ENCODE measurements at places on chromosomes 2 and 18. TPM values are rescaled to one million over a fixed set of nuclear protein-coding genes. Genes with fewer than 3 reads are reported as not detected.

The MAP4K3 gene
- total RNA-seq: 21.4 TPM

The GPR75 gene
- total RNA-seq: 1.2 TPM

The SPDYA gene
- 1.2 TPM for total RNA-seq

The POTEJ gene
- total RNA-seq: not detected

The DSG4 gene
- 0.07 TPM for total RNA-seq

The WDPCP gene
- 4.1 TPM for total RNA-seq

The ITGA4 gene
- total RNA-seq: 0.49 TPM

The ARHGEF4 gene
- total RNA-seq: 26.6 TPM

DNA sequence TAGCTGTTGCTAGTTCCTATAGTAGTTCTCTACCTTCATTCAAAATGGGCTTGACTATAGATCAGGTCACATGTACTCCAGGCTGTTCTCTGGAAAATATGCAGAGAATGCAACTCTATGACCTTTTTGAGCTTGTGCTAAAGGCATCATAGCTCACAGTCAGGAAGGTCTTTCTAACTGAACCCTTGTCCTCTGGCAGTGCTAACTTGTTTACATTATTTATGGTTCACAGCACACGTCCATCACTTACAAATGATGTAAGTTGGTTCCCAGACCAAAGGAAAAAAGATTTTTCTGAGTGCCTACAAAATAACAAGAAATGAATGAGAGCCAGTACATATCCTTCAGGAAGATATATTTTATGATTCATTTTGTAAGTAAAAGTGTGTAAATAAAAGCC is 236.1 kb downstream of the GCA start:
- no peaks in the 10 kb centered on the region for H3K4me1 ChIP-seq
- H3K27ac ChIP-seq: no peak overlapping the region

DNA sequence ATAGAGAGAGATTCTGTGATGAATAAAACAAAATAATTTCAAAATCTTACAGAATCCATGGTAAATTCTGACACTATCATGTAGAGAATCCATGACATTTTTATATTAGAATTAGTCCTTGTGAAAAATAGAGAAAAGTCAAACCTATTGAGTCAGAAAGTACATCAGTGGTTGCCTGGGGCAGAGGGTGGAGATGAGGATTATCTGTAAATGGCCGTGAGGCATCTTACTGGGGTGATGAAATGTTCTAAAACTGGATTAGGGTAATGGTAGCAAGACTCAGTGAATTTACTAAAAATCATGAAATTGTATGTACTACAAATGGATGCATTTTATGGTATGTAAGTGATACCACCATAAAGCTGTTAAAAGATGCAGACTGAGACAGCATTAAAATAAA is 323.1 kb downstream of the SLC8A1 start:
- H3K4me3 ChIP-seq: no peak overlapping the region
- peaks cover 35% of the 10 kb centered on the region for H3K27me3 ChIP-seq
- no peaks in the 10 kb centered on the region for H3K4me1 ChIP-seq
- H3K36me3 ChIP-seq: no peaks in the 10 kb centered on the region

DNA sequence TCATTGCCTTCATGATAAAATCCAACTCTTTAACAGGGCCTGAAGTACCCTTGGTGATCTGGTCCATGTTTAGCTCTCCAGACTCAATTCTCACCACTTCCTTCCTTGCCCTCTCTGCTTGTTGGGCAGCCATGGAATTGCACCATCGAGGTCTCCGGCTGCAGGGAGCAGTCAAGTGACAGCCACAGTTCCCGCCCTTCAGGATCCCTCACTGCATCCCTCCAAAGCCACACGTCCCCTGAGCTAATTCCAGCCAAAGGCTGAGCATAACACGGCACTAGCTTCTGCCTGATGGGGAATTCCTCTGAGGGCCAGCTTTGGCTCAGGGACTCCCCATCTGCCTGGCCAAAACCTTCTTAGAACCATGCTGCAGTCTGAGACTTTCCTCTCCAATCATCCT is 47.4 kb upstream of the SLC1A4 start:
- no peak for DNase-seq
- H3K27ac ChIP-seq: no peak overlapping the region
- H3K27me3 ChIP-seq: no peaks in the 10 kb centered on the region

- H3K36me3 ChIP-seq: no peaks in the 10 kb centered on the region
- no peak overlapping the region for H3K27ac ChIP-seq
- DNase-seq: no peak
- peaks cover 20% of the 10 kb centered on the region for H3K4me1 ChIP-seq
- H3K4me3 ChIP-seq: no peak overlapping the region
Observed at GRCh38 chr18:48490641-48491293, 48.1 kb upstream of the CTIF start.

DNA sequence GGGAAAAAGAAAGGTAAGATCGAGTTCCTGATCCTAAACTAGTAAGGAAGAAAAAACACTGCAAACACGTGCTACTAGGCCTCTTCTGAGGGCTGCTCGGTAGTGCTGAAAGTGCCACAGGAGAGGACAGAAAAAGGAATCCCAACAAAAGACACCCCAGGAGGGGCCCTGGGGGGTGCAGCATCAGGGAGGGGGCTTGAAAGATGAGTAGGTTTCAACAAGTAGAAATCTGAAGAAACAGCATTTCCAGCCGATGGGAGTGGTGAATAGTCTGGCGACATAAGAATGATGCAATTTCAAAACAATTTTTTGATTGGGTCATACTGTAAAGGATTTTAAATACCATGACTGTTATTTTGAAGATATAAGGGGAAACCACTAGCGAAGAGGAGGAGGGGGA is 98.6 kb downstream of the NOL10 start:
- H3K4me1 ChIP-seq: no peaks in the 10 kb centered on the region
- no peak for DNase-seq
- H3K36me3 ChIP-seq: peaks cover 26% of the 10 kb centered on the region
- no peak overlapping the region for H3K4me3 ChIP-seq

DNA sequence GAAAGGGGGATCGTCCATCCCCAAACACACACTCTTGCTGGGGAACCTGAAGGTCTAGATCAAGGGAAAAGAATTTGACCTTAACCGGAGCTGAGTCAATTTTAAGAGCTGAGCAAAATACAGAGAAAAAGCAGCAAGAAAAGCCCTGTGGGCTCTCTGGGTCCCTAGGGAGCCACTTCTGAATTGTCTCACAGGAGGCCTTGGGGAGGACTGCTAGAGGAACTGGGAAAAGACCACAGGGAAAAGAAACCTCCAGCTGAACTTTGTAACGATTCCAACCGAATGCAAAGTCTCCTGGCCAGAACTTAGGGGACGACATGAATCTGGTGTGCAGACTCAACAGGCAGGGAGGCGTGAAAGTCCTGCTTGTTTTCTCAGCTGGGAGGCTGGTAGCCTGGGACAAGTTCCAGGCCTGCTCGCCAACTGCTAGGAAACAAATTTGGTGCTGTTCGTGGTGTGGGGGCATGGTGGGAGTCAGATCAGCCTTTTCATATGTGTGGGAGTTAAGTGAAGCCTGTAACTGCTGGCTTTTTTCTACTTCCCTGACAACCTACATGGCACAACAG is 644.6 kb upstream of the CNTNAP5 start:
- no peaks in the 10 kb centered on the region for H3K4me1 ChIP-seq
- no peak overlapping the region for H3K4me3 ChIP-seq
- H3K27ac ChIP-seq: no peak overlapping the region
- H3K27me3 ChIP-seq: no peaks in the 10 kb centered on the region
- no peak for DNase-seq

- H3K36me3 ChIP-seq: no peaks in the 10 kb centered on the region
- no peak overlapping the region for H3K4me3 ChIP-seq
Observed at GRCh38 chr2:45170191-45171135, 161.2 kb upstream of the SIX2 start.

- no peaks in the 10 kb centered on the region for H3K4me1 ChIP-seq
- H3K27me3 ChIP-seq: peaks cover 4% of the 10 kb centered on the region
- H3K4me3 ChIP-seq: no peak overlapping the region
- DNase-seq: no peak
Observed at GRCh38 chr2:166115589-166115988, 12.2 kb downstream of the SCN1A start.

DNA sequence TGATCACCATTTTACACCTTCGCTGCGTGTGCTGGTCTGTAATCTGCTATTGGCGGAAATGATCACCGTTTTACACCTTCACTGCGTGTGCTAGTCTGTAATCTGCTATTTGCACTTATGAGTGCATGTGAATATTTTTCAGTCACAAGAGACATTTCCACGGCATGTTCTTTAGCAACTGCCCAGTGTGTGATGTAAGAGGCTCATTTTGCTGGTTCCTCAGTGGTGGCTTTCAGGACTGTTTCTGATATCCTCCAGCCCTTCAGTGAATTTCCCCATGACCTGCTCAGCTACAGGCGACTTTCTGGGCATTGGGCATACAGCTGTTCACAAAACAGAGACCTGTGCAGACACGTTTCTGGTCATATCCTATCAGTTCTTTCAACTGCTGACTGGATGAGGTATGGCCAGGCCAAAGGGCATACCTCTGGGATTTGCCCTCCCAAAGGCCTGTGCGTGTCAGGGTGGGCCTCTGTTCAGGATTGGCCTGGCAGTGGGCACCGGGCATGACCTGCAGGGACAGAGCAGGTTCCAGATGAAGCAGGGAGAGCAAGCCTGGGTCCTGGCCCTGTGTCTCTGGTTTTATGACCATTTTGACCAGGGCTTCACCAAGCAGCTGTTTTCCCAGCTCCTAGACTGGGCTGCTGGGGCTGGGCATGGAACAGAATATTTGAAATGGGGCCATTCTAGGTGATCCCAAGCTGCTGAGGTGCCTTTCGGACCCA is 521 bp upstream of the PROM2 start:
- no peaks in the 10 kb centered on the region for H3K36me3 ChIP-seq
- H3K27ac ChIP-seq: peak overlapping the region; percentile 76
- peaks cover 59% of the 10 kb centered on the region for H3K4me1 ChIP-seq
- H3K27me3 ChIP-seq: no peaks in the 10 kb centered on the region
- H3K4me3 ChIP-seq: peak overlapping the region; percentile 44

GRCh38 chr2:64157792-64158191 is 13.6 kb upstream of the PELI1 start:
- H3K4me1 ChIP-seq: no peaks in the 10 kb centered on the region
- H3K4me3 ChIP-seq: no peak overlapping the region
- H3K36me3 ChIP-seq: no peaks in the 10 kb centered on the region

- H3K4me1 ChIP-seq: no peaks in the 10 kb centered on the region
- no peak for DNase-seq
- no peaks in the 10 kb centered on the region for H3K27me3 ChIP-seq
- no peak overlapping the region for H3K4me3 ChIP-seq
- no peaks in the 10 kb centered on the region for H3K36me3 ChIP-seq
Observed at GRCh38 chr18:79496978-79497637, 101.4 kb downstream of the NFATC1 start.

GRCh38 chr2:127579231-127579630 is 43.7 kb downstream of the MYO7B start:
- H3K4me1 ChIP-seq: no peaks in the 10 kb centered on the region
- H3K4me3 ChIP-seq: no peak overlapping the region
- no peaks in the 10 kb centered on the region for H3K36me3 ChIP-seq
- H3K27ac ChIP-seq: no peak overlapping the region
- DNase-seq: no peak

DNA sequence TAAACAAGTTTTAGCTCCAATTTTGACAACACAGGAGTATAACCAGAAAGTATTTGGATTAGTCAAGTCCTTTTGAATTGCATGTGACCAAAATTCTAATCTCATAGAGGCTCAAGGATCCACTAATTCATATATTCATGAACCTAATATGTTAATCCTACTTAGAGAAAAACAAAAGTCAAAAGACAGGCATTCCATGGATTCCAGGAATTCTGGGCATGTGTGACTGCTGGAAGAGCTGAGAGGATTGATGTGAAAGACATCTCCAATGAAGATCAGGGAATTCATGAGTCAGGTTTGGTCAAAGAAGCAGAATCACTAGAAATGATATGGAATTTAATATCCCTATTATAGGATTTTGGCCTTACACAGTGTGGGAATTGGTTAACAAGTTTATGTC is 1494.6 kb upstream of the DDX18 start:
- no peak overlapping the region for H3K4me3 ChIP-seq
- DNase-seq: no peak
- no peaks in the 10 kb centered on the region for H3K4me1 ChIP-seq
- H3K27ac ChIP-seq: no peak overlapping the region
- no peaks in the 10 kb centered on the region for H3K36me3 ChIP-seq

DNA sequence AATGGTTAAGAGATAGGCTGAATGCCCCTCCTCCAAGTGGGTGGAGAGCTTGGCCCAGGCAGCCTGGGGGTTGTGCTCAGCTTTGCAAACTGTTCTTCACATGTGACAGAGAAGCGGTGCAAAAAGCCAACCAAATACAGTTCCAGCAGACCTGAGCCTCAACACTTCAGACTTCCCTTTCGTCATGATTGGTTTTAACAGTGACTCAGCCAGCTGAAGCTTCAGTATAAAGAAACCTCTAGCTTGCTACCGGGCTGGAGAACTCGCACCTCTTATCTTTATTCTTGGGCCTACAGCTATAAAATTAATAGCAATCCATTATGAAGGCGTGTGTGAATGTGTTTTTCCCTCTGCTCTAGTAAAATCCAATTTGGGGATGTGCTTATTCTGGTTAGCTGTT is 20.0 kb downstream of the SETBP1 start:
- H3K27ac ChIP-seq: no peak overlapping the region
- no peaks in the 10 kb centered on the region for H3K27me3 ChIP-seq
- no peaks in the 10 kb centered on the region for H3K36me3 ChIP-seq
- H3K4me1 ChIP-seq: no peaks in the 10 kb centered on the region

DNA sequence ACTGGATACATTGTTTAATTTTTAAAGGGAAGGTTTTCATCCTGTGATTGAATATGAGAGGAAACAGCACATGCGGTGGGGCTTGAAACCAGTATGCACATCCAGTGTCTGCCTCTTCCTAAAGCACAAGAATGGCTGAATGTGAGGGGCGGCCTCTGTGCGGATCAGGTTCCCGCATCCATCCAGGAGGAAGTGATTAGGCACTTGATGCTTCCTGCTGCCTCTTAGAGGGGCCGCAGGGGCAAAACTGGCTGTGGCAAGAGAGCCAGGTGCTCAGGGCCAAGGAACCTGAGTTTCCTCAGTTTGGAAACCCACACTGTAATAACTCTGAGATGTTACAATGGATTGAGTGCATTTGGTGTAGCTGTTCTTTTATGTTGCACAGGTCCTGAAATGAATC is 48.8 kb downstream of the THNSL2 start:
- H3K4me3 ChIP-seq: no peak overlapping the region
- no peaks in the 10 kb centered on the region for H3K4me1 ChIP-seq
- H3K27me3 ChIP-seq: no peaks in the 10 kb centered on the region

GRCh38 chr2:150599889-150600288 is 112.4 kb upstream of the RND3 start:
- no peaks in the 10 kb centered on the region for H3K27me3 ChIP-seq
- no peak overlapping the region for H3K4me3 ChIP-seq
- H3K4me1 ChIP-seq: no peaks in the 10 kb centered on the region
- H3K36me3 ChIP-seq: no peaks in the 10 kb centered on the region

DNA sequence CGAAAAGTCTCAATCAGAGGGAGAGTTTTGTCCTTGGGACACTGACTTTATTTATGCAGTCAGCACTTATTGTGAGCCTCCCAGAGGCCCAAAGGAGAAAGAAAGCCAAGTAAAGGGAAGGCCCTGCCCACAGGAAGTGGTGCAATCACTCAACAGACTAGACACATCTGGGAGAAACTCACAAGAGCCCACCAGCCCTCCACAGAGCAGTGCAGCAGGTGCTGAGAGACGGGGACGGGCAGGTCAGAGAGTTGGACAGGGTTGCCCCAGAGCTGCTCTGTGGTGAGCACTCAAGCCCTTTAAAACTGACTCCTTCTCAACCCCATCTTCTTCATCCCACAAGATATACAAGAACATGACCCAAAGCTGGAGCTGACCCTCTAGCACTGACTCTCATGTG is 96.0 kb downstream of the TFCP2L1 start:
- no peak overlapping the region for H3K27ac ChIP-seq
- peaks cover 9% of the 10 kb centered on the region for H3K4me1 ChIP-seq
- no peaks in the 10 kb centered on the region for H3K36me3 ChIP-seq

GRCh38 chr2:67631483-67631882 is 234.3 kb downstream of the ETAA1 start:
- no peaks in the 10 kb centered on the region for H3K36me3 ChIP-seq
- H3K27ac ChIP-seq: no peak overlapping the region
- no peak for DNase-seq
- H3K27me3 ChIP-seq: no peaks in the 10 kb centered on the region
- no peak overlapping the region for H3K4me3 ChIP-seq

All from HCT116 (cell line).